ENCODE measurements at places on chromosomes 3 and 15.

DNA sequence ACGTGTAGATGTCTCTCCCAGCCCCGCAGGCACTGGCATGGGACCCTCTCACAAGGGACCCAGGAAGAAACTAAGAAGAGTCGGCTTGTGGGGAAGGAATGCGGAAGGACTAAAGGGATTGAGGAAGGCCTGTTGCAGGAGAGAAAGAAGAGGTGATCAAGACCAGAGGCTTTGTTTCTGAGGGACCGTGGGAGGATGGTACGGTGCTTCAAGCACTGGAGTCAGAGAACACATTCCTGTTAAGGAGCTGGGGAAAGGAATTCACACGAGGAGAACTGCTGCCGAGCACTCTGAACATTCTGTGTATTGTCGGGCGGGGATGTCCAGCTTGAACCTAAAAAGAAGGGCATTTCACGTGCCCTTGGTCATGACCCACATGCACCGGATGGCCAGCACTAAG lies 91.4 kb downstream of the TAMM41 start:
- no peak for DNase-seq

GRCh38 chr3:9781978-9782603 lies 10.2 kb downstream of the TADA3 start:
- DNase-seq = no peak

DNA sequence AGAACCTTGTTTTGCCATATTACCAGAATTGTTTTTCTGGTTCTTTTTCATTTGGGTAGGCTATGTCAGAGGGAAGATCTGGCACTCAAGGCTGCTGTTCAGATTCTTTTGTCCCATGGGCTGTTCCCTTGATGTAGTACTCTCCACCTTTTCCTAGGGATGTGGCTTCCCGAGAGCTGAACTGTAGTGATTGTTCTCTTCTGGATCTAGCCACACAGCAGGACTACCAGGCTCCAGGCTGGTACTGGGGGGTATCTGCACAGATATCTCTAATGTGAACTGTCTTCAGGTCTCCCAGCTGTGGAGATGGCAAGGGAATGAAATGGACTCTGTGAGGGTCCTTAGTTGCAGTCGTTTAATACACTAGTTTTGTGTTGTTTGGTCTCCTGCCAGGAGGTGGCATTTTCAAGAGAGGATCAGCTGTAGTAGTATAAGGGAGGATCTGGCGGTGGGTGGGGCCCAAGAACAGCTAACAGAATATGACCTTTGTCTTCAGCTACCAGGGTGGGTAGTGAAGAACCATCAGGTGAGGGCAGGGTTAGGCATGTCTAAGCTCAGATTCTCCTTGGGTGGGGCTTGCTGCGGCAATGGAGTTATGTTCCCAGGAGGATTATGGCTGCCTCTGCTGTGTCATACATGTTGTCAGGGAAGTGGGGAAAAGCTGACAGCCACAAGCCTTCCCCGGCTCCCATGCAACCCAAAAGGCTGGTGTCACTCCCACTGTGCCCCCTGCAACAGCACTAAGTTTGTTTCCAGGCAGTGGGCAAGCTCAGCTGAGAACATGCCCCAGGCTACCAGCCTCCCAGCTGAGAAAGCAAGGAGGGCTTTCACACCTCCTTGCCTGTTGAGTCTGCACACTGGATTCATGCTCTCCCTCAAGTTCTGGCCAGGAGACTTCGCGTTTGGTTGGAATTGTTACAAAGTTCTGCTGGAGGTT lies 252.5 kb downstream of the ISL2 start:
- no peak for DNase-seq

GRCh38 chr3:136305879-136306278 lies 55.7 kb downstream of the PCCB start:
- DNase-seq = peak; percentile 66

- DNase-seq = no peak
These were observed 289.1 kb downstream of the GAP43 start for GRCh38 chr3:115912372-115912771.

DNA sequence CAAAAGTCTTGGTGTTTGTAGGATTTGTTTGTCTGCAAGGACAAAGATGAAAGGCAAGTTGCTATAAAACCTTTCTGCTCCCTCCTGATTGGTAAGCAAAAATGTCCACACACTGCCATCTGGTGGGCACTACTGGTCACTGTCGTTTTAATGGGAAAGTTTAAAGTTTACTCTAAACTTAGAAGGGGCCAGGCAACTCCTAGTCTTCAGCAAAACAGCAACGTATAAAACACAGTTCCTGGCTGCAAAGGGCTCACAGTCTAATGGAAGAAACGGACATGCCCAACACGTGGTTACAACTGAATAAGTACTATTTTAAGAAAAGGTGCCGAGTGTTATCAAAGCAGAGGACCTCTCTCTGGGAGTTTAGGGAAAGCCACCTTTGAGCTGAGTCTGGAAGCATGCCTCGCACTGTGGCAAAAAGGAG lies 23.7 kb upstream of the TPRG1 start:
- peak; percentile 66 for DNase-seq

DNA sequence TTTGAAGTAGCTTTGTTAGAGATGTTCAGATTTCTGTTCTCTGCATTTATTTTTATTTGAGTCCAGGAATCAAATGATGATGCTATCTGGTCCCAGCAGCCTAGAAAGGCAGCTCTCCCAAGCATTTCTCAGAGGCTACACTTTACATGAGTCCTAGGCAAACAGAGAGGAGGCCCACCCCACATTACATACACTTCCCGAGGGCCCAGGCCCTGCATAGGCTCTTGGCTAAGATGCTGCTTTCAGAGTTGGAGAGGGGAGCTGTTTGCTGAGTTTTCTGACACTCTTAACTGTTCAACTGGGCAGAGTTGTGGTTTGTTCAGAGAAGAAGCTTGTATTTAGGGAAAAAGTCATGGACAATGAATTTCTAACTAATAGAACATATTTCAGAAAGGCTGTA lies 117.9 kb upstream of the RGMA start:
- DNase-seq = no peak

GRCh38 chr15:73927476-73928240 lies 1.4 kb downstream of the LOXL1 start:
- no peak for DNase-seq

GRCh38 chr3:8856721-8857120 lies 87.3 kb upstream of the OXTR start:
- DNase-seq = peak; percentile 67
